Kidney tubule cell (primary cell): ENCODE measurements at places on chromosomes 1 and 21.

DNA sequence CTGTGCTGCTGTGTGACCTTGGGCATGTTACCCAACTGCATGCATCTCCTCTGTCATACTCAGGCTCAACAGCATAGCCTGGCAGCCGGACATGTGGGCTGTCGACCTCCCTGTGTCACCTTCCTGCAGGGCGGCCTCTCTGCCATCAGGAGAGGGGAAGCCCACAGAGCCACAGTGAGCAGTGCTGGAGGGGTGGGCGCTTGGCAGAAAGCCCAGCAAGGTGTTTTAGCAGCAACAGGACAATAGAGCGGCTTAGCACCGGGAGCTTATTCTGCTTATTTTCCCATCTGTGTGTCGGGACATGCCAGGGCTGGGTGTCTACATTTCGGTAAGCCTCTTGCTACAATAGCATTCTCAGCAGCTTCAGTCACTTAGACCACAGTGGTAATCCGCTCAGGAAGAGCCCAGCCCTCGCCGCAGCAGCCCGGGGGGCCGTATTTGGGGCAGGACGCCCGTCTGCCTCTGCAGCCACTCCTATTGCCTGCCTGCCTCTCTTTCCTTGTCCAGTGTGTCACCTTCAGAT lies 22.8 kb upstream of the CDK18 start:
- DNase-seq, result no peak

DNA sequence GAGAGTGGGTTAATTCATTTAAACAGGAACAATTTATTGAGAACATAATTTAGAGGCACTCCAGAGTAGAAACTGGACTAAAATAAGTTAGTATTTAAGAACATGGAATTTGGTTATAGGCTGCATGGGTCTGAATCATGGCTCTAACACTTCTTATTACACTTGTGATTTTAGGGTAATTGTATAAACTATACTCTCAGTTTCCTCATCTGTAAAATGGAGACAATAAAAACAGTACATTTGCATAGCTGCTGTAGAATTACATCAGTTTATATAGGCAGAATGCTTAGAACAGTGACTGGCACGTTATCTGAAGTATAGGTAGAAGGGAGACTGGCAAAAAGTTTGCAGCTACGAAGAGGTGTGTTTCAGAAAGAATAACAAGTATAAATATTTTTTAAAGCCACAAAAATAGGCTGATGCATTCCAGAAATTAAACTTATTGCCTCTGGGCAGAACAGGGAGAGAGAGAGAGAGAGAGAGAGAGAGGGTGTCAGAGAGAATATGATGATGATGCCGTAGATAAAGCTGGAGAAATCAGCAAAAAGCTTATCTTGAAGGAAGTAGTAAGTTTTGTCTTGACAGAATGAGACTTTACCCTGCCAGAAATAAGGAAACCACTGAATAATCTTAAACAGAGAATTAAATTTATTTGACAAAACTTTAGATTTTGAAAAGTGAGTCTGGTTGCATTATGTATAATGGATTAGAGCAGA lies 8.1 kb upstream of the OR6K3 start:
- DNase-seq, result no peak

DNA sequence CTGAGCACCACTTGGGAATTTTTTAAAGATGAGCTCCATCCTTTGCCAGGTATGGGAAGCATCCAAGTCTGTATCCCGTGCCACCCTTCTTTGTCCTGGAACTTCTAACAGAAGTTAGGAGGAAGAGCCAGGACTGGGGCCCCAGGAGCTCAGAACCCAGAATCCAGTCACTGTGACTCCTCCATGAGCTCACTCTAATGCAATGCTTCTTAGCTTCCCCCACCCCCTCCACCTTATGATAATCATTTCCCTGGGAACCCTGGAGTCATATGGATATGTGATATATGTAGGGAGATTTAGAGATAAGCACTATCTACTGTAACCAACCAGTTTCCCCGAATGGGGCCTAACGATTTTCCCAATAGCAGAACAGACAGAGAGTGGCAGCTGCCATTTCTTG lies 758 bp upstream of the SPRR5 start:
- no peak for DNase-seq

DNA sequence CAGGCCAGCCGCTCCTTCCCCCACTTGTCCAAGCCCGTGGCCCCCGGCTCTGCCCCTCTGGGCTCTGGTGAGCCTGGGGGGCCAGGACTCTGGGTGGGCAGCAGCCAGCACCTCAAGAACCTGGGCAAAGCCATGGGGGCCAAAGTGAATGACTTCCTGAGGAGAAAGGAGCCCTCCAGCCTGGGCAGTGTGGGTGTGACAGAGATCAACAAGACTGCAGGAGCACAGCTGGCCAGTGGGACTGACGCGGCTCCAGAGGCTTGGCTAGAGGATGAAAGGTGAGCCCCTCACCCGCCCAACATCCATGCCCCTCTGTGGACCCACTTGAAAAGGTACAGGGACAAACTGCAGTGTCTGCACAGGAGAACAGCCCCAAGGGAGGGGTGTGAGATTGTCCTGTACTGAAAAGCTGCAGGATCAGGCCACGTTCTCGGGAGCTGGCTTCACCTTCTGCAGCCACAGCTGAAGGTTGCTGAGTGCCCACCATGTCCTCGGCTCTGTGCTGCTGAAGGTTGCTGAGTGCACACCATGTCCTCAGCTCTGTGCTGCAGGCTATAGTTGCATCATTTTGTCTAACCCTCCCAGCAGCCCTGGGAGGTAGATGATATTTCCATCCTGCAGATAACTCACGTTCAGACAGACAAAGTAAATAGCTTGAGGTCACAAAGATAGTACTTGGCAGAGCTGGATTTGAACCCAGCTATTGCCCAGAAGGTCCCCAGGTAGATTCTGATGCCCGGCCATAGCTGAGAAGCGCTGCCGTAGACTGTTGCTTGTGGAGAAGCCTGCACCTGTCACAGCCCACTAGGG lies 618 bp downstream of the C1orf226 start:
- no peak for DNase-seq

DNA sequence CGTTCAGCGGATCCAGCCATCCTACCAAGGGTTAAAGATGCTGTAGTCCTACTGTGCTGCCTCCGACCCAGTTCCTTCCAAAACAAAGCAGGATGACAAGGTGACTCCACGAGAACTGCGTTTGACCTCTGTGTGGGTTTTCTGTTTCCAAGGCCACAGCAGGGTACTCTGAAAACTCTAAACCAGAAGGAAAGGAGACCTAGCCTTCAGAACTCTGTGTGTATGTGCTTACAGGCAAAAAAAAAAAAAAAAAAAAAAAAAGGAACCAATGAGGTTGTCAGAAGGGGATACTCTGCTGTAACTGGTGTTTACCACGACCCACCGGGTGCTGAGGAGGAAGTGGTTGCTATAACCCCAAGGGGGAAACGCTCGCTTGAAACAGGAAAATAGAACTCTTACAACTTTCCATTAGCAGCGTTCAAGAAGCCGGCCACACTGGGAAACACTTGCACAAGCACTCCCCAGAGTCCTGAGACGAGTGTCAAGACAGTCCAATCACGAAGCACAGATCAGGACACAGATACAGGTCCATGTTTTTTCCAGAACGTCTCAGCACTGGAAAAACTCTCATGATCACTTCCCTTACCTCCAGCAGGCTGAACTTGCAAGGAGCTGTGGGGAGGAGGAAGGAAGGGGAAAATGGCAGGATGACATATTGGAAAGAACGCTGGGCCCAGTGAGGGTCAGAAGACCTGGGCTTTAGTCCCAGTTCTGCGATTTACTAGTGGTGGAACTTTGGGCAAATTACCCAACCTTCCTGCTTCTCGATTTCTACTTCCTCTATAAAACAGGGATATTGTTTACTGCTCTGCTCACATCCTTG lies 64.0 kb downstream of the ITPKB start:
- DNase-seq, result no peak

DNA sequence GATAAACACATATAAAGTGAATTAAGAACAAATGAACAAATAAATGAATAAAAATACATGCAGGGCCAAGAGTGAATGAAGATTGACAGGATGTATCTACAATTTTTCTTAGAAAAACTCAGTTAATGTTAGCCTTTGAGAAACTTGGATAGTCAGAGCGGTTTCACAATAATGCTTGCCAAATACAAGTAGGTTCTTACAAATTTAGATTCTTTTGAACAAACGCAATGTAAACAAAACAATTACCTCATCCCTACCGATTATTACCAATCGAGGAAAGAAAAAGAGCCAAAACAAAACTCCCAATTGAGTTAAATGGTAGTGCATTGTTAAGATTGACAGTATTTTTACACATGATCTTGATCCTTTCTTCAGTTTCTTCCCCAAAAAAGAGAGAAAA lies 176.9 kb upstream of the DEPDC1 start:
- no peak for DNase-seq

DNA sequence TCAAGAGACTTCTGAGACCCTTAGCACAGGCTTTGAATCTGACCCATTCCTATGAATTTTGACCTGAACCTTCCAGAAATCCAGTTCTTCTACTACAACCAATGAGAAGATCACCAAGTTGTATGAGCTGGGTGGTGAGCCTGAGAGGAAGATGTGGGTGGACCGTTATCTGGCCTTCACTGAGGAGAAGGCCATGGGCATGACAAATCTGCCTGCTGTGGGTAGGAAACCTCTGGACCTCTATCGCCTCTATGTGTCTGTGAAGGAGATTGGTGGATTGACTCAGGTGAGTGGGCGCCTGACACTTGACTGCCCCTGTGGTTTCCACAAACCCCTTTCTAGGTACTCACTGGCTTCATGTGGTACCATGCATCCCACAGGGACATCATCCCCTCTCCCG lies 20.0 kb upstream of the PIGV start:
- DNase-seq, result no peak

DNA sequence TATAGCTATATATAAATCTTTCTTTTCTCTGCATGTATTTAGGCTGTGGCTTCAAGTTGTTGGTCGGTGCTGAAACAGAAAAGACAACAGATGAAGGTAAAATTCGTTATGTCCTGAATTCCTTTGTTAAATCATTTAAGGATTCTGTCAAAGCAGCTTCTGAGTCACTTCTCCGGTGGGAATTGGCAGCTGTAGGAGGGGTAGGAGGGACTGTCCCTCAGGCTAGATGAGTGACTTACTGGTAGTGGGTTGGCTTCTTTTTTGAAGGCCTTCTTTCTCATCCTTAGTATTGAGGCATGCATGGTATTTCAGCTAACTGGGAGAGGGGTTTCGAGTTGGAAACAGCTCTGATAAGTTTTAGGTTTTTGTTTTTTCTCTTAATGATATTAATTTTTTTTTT lies 22.1 kb upstream of the NEXN start:
- DNase-seq, result peak; percentile 42

- no peak for DNase-seq
Measured at GRCh38 chr1:116226017-116226416, 114.8 kb downstream of the MAB21L3 start.

DNA sequence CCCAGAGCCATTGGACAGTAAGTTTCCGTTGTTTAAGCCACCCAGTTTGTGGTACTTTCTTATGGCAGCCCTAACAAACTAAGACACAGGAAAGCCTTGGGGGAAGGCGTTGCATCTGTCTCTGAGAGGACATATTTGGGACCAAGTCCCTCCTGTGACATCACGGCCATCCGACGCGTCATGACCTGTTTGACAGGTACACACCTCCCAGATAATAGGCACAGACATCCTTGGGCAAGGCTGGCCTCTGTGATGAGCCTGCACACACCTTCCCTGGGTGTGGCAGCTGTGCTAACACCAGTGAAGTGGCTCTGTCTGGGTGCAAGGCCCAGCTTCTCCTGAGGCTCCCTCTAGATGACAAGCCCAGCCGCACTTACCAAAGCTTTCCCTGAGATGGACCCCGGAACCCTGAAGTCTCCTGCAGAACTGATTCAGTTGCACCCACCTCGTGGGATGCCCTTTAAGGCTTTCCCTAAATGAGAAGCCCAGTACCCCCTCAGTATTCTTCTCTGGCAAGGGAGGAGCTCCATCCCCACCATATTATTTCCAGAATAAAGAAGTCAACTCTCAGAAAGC lies 136.5 kb downstream of the ZSCAN20 start:
- no peak for DNase-seq

DNA sequence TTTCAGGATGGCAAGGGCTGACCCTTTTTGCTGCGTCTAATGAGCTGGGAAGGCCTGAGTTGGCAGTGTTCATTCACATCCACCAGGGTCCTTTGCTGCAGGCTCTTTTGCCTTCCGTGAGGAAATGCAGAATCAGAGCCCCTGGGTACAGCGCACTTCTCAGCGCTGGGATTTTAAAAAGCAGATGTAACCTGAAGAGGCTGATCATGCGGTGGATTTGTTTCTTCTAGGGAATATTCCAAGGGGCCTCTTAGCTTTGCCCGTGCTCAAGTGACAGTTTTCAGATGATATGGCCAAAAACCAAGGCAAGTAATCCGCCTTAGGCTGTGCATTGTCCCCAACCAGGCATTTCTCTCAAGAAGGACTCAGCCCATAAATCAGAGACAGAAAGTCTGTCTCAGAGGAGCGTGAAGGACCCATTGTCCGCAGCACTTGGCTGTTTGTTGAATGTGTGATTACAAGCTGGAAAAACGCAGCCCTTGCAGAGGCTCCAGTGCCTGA lies 237.6 kb downstream of the PTPRC start:
- no peak for DNase-seq

DNA sequence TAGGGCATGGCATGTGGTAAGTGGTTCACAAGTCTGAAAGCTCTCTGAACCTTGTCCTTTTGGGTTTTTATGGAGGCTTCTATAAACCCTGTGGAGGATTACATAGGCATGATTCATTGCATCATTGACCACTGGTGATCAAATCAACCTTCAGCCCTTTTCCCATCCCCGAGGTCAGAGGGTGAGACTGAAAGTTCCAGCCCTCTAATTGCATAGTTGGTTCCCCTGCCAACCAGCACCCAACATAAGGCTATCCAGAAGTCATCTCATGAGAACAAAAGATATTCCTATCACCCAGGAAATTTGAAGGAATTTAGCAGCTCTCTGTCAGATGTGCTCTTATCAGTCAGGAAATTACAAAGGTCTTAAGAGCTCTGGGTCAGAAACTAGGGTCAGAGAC lies 89.5 kb upstream of the ARTN start:
- peak; percentile 58 for DNase-seq

GRCh38 chr1:66980745-66981367 lies 56.1 kb downstream of the MIER1 start:
- no peak for DNase-seq

GRCh38 chr1:205528887-205529825 lies 24.7 kb downstream of the CDK18 start:
- DNase-seq, result peak; percentile 60

DNA sequence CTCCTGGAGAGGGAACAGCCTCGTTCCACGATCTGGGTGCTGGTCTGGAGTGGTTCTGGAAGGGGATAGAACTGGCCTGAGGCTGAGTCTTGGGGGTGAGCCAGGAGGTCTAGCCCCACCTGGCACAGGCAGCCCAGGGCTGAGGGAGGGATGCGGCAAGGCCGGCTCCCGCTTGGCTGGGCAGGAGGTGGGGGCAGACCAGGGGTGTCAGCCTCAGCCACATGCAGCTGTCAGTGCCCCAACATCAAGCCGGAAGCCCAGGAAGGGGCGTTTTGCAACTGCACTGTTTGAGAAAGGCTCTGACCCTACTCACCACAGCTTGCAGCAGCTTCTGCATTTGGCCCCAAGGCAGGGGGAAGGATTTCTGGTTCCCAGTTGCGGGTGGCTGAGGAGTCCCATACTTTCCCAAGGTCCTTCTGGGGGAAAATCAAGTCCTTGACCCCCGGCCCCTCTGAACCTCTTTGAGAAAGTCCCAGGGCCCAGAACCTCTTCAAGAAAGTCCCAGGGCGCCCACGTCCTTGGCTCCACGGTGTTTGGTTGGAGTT lies 2.0 kb downstream of the EFHD2 start:
- no peak for DNase-seq

GRCh38 chr21:38476385-38476784 lies 21.9 kb downstream of the ERG start:
- no peak for DNase-seq

- no peak for DNase-seq
Measured at GRCh38 chr1:26921126-26921539, 410 bp upstream of the NUDC start.
